Glutamatergic neuron (in vitro differentiated cells): ENCODE measurements at places on chromosomes 3 and 15. TPM values are rescaled to one million over a fixed set of nuclear protein-coding genes. Genes with fewer than 3 reads are reported as not detected.

- no peak for DNase-seq
These were observed 60.2 kb upstream of the FAM174B start for GRCh38 chr15:92715758-92716157.

The GABRR3 gene
- not detected for total RNA-seq

The SPINT1 gene
- total RNA-seq: 6.0 TPM

The SAMMSON gene
- not detected for total RNA-seq

- DNase-seq: no peak
These were observed 1078.5 kb downstream of the TUSC7 start for GRCh38 chr3:117788061-117788460.

- DNase-seq: no peak
These were observed 25.0 kb downstream of the MAP6D1 start for GRCh38 chr3:183800243-183800863.

GRCh38 chr3:177935047-177935446, 601.2 kb upstream of the KCNMB2 start:
- DNase-seq: no peak
